ENCODE measurements at places on chromosomes 16 and 17. TPM values are rescaled to one million over a fixed set of nuclear protein-coding genes. Genes with fewer than 3 reads are reported as not detected.
A peak's percentile ranks its signal among the peaks of the same experiment; 100 is the strongest.

GRCh38 chr17:41537614-41537954 lies 9.5 kb upstream of the KRT19 start:
- no peaks in the 10 kb centered on the region for H3K27me3 ChIP-seq
- peaks cover 39% of the 10 kb centered on the region for H3K4me1 ChIP-seq
- H3K27ac ChIP-seq = no peak overlapping the region
- DNase-seq = no peak

GRCh38 chr16:6096931-6097670 lies 999.5 kb upstream of the EEF2KMT start:
- no peak for DNase-seq
- no peaks in the 10 kb centered on the region for H3K36me3 ChIP-seq
- no peaks in the 10 kb centered on the region for H3K4me1 ChIP-seq
- no peaks in the 10 kb centered on the region for H3K27me3 ChIP-seq
- no peak overlapping the region for H3K4me3 ChIP-seq

GRCh38 chr16:65961476-65962143 lies 404.9 kb upstream of the CDH5 start:
- peaks cover 3% of the 10 kb centered on the region for H3K4me1 ChIP-seq
- no peak for DNase-seq
- H3K36me3 ChIP-seq = no peaks in the 10 kb centered on the region
- H3K4me3 ChIP-seq = no peak overlapping the region
- H3K27me3 ChIP-seq = no peaks in the 10 kb centered on the region
- no peak overlapping the region for H3K27ac ChIP-seq

SNX20 gene
- not detected for total RNA-seq

DNA sequence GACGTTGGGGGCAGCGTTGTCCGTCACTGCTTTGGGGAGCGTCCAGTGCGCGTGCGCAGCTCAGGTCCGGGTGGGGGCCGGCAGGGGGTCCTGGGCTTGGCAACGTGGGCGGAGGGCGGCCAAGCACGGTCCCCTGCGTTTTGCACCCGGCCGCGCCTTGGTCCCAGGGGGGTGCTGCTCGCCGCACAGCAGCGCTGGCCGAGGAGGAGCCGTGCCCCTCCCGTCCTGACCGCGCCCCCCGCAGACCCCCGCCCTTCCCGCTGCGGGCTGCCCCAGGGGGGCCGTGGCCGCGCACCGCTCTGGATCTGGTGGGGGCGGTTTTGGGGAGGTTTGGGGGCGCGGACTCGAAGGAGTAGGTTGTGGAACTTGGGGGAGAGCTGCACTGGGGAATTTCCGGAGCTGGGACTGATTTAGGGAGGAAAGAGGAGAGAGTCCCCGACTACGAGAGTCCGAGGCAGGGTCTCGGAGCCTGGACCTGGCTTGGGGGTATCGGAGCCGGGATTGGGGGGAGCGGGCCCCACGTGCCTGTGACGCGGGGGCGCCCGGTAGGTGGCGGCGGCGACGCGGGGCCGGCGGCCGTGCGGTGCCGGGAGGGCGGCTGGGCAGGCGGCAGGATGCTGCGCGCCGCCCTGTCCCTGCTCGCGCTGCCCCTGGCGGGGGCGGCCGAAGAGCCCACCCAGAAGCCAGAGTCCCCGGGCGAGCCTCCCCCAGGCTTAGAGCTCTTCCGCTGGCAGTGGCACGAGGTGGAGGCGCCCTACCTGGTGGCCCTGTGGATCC lies at the start of gene SLC9A5:
Gene SLC9A5 (plus strand): TSS at position 579 of the 777 bp plus-strand sequence. CDS start 36 bp downstream, at position 615.
- peaks cover 28% of the 10 kb centered on the region for H3K27me3 ChIP-seq
- H3K27ac ChIP-seq = no peak within 1 kb of the TSS
- peak within 1 kb of the TSS; percentile 70 for H3K4me3 ChIP-seq
- H3K4me1 ChIP-seq = peaks cover 26% of the 10 kb centered on the region
- no peaks in the 10 kb centered on the region for H3K36me3 ChIP-seq
